ENCODE measurements at places on chromosomes 3 and 15.

DNA sequence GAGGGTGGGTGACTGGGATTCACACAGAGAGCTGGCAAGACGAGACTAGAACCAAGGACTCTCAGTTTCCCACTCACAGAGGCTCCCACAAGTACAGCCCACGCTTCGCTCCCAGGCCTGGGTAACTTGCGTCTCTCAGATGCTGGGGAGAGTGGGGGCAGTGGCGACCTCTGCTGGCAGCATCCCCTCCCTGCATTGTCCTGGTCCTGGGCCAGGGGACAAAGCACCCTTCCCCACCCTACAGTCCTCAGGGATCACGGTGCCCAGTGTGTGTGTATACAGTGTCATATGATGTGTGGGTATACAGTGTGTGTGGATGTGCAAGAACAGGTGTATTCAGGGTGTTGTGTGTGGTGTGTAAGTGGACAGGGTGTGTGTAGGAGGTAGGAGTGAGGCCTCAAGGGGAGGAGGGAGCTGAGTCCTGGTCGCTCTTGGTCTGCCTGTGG, 12.8 kb downstream of the VILL start:
- DNase-seq: peak; percentile 62

DNA sequence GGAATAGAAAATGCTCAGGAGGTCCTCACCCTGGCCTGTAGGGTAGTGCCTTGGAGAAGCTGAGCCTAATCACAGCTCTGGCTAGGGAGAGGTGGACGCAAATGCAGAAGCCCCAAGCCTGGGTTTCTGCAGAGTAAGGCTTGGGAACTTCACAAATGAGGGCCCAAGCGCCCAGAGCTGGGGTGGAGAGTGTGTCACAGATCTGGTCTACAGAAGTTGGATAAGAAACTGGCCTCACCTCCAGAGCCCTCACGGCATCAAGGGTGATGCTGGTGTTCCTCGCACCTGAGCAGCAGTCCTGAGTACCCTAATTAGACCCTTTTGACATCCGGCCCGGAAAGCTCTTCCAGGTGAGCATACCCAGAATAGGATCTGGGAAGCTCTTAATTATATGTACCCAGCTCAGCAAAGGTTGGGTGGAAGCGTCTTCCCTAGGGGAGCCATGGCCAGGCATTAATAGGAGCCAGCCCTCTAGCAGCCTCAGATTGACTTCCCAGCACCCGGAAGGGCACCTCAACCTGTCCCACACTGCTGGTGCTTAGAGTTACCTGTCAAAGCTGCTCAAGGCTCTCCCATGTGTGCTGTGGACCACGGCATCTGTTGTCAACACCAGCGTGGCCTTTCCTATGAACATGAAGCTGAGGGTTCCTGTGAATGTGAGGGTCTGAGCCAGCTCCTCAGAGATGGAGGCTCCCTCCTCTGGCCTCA, 31.8 kb downstream of the RBM5 start:
- DNase-seq: no peak

DNA sequence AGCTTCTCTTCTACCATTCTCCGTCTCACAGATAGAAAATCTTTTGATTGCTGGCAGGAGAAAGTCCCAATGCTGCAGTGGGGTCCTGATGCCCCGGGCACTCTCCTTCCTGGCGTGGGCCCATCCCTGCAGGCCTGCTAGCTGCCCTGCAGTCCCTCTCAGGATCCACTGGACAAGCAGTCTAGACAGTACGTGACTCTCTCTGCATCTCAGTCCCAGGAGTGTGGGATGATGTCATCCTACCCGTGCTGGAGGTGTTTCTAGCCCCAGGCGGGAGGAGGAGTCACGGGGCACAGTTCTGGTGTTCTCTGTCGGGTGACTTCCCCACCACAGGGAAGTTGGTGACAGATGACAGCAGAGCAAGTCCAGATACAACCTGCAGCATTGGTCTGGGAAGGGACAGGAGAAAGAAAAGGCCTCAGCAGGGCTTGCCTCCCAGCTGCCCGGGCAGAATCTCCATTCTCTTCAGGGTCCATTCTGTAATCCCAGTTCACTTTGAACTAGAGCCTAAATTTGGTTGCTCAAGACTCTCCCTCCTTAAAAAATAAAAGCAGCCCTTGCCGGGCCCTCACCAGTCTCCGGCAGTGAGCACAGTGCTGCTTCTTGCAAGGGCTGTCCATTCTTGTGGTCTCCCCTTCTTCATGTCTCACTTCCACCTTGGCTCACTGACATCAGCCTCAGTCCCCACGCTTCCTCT, 30.6 kb downstream of the SLC28A1 start:
- DNase-seq: peak; percentile 23

DNA sequence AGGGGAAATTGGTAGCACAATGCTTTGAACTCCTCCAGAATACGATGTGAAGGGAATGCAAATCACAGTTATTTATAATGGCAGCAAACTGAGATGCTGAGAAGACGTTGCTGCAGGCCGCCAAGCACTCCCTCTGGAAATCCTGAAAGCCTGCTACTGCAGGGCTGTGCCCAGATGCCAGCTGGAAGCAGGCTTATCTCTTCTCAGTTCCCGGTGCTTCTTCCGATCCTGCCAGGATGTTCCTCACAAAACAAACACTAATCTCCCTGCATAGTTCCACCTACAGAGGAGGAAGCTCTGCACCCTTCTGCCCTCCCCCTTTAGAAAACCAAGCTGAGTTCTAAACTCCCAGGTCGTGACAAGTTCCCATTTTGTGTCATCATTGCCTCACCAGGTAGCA, 201.7 kb upstream of the BCL6 start:
- no peak for DNase-seq

- no peak for DNase-seq
Observed at GRCh38 chr15:75230016-75230343, 28.2 kb upstream of the GOLGA6C start.

Measured in activated T-cell treated with anti-CD3 and anti-CD28 coated beads, Interleukin-2, amount 50 U/mL, for 4 hours (primary cell).